Heart left ventricle (tissue), 16 donors: ENCODE measurements at places on chromosomes 3 and 15.
A peak's percentile ranks its signal among the peaks of the same experiment; 100 is the strongest.

GRCh38 chr3:161371441-161372320 is at the start of gene SPTSSB:
SPTSSB (minus strand) TSS chr3:161371517; CDS start chr3:161346323, 25,194 bp downstream.
- DNase-seq: peak; percentile 37

DNA sequence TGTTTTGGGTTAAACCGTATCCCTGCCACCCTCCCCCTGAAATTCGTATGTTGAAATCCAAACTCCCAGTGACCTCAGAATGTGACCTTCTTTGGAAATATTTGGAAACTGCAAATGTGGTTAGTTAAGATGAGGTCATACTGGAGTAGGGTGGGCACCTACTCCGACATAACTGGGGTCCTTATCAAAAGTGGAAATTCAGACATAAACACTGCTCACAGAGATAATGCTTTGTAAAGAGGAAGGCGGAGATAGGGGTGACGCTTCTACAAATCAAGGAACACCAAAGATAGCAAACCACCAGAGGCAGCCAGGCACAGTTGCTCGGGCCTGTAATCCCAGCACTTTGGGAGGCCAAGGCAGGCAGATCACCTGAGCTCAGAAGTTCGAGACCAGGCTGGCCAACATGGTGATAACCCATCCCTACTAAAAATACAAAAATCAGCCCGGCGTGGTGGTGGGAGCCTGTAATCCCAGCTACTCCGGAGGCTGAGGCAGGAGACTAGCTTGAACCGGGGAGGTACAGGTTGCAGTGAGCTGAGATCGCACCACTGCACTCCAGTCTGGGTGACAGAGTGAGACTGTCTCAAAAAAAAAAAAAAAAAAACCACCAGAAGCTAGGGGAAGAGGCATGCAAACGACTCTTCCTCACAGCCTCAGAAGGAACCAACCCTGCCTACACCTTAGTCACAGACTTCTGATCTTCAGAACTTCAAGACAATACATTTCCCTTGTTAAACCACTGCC is 51.1 kb upstream of the CHD2 start:
- no peak for DNase-seq

GRCh38 chr15:85854345-85855097 is 59.8 kb upstream of the KLHL25 start:
- no peak for DNase-seq

DNA sequence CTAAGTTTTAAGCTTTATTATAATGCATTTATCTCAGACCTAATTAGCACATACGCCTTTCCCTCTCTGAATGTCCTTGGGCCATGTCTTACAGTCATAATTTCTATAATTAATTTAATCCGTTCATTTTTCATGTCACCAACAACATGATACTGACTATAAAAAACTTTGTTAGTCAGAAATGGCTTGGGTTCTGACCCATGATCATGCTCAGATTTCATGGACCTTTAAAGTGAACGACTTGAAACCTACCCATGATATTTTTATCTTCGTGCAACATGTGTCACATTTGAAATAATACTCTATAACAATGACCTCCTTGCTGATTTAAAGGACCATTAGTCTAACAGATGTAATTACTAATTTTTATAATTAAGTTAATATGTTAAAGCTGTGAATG is 1033.8 kb downstream of the DIPK2A start:
- no peak for DNase-seq

GRCh38 chr3:128084675-128085021 is 32.4 kb downstream of the SEC61A1 start:
- no peak for DNase-seq

DNA sequence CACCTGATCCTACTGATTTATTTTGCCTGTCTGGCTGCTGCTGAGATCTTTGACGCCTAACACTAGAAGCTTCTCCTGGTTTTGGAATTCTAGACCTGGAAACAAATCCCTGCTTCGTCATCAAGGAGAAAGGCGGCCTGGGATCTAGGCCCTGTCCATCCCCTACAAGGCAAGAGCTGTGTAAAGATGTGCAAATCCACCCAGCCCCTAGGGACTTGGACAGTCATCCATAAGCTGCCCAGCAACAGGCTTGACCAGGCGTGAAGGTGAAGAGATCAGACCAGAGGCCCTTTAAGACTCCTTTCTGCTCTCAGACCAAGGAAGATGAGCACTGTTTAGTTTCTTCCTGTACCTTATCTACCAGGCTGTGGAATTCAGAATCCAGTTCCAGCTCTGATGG is 32.2 kb downstream of the SLC41A3 start:
- DNase-seq: no peak

DNA sequence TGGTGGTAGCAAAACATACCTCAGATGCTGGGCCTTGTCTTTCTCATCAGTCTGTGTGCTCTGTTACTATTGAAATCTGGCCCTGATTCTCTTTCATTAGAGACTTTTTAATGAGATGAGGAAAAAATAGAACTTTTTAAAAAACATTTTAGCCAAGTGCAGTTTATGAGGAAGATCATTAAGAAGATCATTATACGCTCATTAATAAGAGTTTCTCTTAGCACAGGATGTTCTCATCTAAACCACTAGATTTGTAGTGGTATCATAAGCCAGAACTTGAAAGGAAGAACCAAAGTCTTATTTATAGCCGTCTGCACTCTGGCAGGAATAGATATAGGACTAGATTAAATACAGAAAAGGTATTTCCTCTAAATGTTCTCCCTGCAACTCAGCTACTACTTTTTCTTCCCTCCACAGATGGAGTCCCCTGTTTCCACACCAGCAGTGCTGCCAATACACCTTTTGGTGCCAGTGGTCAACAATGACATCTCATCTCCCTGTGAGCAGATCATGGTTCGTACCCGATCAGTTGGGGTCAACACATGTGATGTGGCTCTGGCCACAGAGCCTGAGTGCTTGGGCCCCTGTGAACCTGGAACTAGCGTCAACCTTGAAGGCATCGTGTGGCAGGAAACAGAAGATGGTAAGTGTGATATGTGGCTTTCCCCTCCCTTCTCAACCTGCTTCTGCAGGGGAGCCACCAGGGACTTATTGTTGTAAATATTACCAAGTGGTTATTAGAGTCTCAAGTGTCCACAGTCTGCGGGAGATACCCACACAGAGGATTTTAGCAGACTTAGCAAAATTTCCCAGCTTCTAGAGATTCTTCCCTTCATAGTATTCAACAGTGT is 152.8 kb downstream of the RBPMS2 start:
- DNase-seq: no peak

GRCh38 chr15:74394090-74394846 is 26.8 kb upstream of the CYP11A1 start:
- no peak for DNase-seq

DNA sequence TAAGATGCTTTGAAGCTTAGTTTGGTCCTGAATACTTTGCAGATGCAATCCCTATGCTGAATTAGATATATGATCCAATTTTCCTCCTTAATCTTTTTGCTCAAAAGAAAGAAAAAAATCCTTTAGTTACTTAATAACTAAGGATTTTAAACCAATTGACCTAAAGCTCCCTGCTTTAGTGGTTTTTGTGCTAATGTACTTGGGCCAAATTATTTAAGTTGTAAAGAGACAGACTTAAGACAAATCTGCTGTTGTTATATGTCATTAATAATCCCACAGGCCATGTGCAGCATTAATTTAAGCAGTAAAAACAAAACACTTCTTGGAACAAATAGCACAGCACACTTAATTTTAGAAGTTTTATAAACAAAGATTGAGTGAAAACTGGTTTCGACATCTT is 776.1 kb upstream of the SEMA6D start:
- DNase-seq: no peak

DNA sequence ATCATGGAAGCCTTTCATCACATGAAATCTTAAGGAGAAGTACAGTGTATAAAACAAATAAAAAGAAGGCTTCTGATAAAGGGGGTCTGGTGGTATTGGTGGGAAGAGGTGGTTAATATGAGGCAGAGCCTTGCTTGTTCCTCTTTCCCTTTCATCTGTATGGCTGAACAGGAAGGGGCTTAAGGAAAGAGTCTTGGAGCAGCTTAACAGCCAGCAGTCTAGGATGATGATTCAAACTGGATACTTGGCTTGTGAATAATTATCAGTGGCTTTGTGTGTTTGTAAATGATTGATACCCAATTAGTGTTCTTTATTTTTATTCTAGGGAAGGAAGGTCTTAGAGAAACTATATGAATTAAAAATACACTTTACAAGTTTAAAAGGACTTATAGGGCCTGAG is 29.1 kb upstream of the TCAIM start:
- no peak for DNase-seq

DNA sequence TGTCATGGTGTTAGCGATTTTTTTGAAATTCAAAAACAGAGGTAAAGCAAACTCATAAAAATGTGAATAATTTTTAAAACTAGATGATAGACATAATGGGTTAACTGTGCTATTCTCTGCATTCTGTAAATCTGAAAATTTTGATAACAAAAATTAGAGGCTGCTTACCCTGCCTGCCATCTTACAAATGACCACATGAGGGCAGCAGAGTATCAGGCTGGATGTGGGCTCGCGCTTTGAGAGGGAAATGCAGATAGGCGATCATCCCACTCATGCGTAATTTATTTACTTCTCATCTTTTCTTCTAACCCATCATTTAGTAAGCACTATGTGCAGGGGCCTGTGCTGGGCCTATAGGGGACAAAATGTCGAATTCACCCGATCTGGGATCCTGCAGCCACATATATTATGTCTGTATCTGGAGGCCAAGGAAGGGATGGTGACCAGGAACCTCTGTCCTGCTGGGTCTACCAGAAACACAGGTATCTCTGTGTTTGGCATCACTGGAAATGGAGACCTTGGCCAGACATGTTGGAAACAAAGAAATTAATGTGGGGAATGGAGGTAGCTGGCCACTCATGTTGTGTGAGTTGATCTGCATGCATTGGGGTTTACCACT is 7.8 kb upstream of the RAD18 start:
- peak; percentile 56 for DNase-seq

GRCh38 chr15:46316024-46316423 is 681.2 kb downstream of the SQOR start:
- no peak for DNase-seq

DNA sequence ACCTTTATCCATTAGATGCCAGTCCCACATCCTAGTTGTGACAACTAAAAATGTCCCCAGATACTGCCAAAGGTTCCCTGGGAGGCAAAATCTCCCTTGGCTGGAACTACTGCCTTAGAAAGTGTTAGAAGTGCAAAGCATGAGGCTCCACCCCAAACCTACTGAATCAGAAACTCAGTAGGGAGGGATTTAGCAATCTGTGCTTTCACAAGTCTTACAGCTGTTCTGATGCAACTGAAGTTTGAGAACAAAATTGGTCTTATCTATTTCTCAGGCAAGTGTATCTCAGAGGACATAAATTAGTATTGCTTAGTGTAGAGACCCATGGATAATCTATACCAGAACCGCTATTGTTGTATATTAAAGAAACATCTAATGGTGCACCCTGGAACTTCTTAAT is 70.2 kb downstream of the CLDN1 start:
- DNase-seq: no peak

DNA sequence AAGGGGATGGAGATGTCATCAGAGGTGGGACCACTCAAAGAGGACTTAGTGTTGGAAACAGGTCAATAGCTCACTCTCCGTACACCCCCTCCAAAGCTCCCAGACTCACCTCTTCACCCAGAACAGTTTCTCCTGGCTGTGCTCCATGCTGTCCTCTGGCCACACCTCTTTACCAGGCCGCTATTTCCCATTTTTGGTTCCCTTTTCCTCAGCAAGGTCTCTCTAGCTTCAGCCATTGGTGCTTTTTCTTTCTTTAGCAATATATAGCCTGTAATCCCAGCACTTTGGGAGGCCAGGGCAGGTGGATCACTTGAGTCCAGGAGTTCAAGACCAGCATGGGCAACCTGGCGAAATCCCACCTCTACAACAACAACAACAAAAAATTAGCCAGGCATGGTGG is 123.6 kb upstream of the SMAD3 start:
- DNase-seq: no peak
